ENCODE measurements at places on chromosomes 5 and 9. TPM values are rescaled to one million over a fixed set of nuclear protein-coding genes. Genes with fewer than 3 reads are reported as not detected.

SPATA31E1 gene
- total RNA-seq: not detected

SLC4A9 gene
- total RNA-seq: 0.39 TPM

GRCh38 chr5:911601-912000 lies 18.9 kb downstream of the TRIP13 start:
- no peak for DNase-seq

DNA sequence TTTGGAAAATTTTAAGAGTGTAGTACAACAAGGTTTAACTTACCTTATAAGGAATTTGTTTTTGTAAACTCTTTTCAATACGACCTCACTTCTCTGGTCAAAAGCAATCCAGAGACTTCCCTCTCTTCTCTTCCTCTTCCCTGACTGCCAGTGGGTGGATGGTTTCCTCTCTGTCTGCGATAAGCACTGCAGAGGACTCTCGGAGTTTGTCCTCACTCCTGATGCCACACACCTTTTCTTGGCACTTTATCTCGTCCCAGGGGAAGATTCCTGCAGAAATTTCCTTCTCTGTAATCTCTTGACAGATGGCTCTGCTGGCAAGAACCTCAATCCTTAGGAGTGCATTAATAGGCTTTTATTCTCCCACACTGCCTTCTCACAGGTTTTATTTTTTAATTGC lies 641.6 kb downstream of the NR2F1-AS1 start:
- no peak for DNase-seq

- DNase-seq: peak; percentile 45
These were observed 1.2 kb downstream of the TENT4A start for GRCh38 chr5:6714226-6715041.

DNA sequence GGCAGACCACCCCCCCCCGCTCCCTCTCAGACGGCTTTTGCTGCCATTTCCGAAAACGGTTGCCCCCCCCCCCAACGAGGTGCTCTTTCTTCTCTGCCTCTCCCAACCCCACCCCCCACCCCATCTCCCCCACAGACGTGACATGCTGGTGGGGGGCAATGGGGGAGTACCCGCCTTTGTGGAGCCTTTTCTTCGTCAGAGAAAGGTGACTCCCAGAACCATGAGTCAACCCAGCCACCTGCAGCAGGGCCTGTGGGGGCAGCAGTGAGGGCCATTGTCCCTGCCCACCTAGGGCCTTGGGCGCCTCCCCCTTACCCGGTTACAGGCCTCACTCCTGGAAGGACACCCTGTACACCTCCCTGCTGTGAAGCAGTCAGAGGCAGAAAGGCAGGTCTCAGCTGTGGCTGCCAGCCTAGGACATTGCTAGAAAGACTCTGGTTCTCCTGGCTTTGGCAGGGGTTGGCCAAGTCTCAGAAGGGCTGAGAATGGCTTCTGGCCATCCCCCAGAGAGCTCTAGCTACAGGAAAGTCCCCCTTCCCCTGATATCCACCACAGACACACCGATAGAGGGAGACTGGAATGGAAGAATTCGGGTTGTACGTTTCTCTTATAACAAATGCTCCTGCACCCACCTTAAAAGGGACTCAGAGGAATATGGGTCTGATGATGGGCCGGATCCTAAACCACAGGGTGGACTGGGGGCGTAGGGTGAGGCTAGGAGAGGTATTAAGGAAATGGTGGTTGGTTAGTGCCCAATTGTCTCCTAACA lies 2.2 kb downstream of the DNAJB5 start:
- no peak for DNase-seq

- DNase-seq: peak; percentile 30
These were observed at the start of gene FER for GRCh38 chr5:108747774-108748400. FER (plus strand) TSS chr5:108747897; CDS start chr5:108798183, 50,286 bp downstream.
